ENCODE measurements at places on chromosomes 7 and 10.

- DNase-seq, result no peak
These were observed 19.6 kb downstream of the SRI start for GRCh38 chr7:88200261-88200660.

- DNase-seq, result no peak
These were observed 42.5 kb upstream of the USP6NL start for GRCh38 chr10:11653758-11654471.

DNA sequence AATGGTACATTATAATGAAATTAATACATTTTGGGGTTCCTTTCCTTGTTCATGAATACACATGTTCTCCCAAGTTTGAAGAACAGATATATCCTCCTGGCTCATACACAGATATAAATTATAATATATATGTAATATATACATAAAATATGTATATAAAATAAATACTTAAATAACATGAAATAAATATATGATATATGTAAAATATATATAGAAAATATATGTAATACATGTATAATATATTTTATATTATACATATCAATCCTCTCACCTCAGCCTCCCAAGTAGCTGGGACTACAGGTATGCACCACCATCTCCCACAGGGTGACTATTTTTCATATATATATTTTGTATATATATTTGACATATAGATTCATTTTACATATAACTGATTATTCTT, 68.0 kb downstream of the MRC1 start:
- no peak for DNase-seq

GRCh38 chr7:45665172-45665571, 91.0 kb downstream of the ADCY1 start:
- no peak for DNase-seq

DNA sequence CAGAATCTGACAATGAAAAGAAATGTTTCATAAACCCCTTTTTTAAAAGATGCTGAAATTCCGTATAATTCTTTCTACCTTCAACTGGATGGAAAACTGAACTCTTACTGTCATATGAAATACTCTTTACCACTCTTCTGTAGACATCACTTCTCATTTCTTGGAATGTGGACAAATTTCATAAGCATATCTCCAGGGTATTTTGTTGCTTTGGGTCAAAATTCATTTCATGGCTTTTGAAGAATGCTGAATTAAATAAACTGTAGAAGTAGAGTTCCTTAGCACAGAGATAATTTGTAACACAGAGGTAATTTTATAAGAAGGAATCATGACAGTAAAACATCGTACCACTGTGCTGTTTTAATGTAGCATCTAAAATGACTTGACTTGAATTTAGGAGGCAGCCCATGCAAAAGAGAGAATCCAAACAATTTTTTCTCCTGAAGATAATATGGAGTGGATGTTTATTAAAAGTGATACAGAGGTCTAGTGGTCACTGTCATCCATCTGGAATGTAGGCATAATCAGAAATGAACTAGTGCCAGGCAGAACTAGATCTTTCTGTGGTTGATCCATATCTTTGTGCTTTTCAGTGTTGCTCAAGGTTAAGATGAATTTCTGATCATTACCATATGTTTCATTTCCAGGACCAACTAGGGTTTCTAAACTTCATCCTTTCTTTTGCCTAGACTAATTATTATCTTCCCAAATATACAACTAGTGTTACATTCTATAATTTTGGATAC, 492.0 kb downstream of the KIF20B start:
- no peak for DNase-seq

DNA sequence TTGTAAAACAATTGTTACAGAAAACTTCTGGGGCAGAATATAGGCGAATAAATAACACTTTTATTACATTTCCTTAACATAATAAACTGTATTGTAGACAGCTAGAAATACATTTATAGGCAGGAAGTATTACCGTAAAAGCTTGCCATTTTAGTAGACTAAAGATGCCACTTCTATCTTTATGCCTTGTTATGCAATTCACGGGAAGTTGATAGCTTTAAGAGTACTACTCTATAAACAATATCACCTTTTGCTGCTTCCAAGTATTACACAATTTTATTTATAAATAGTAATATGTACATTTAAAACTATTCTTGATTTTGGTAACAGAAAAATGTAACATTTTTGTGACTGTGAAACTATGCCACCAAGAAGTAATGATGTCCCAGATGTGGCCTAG, 37.9 kb downstream of the PALS2 start:
- no peak for DNase-seq

DNA sequence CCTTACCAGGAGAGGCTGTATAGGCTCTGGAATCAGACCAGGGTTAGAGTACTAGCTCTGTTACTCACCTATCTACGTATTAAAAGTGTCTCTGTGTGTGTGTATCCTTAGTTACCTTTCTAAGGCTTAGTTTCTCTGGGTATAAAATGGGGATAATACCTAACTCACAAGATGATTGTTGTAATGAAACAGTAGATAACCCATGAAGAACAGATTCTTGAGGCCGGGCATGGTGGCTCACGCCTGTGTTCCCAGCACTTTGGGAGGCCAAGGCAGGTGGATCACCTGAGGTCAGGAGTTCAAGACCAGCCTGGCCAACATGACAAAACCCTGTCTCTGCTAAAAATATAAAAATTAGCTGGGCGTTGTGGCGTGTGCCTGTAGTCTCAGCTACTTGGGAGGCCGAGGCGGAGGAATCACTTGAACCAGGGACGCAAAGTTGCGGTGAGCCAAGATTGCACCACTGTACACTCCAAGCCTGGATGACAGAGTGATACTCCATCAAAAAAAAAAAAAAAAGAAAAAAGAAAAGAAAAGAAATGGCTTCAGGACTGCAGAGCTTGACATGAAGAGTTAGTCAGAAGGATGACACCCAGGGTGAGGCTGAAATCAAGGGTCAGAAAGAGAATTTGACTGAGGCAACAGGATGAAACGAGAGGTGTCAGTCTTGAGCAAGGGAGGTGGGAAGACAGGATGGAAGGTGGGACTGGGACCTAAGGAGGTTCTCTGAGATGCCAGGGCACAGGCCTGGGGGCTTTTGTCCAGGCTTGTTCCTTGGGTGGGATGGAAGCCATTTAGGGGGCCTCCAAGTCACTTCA, 33.4 kb downstream of the PRKAR2B start:
- DNase-seq, result no peak

GRCh38 chr7:108503112-108504026, 22.6 kb downstream of the PNPLA8 start:
- no peak for DNase-seq

DNA sequence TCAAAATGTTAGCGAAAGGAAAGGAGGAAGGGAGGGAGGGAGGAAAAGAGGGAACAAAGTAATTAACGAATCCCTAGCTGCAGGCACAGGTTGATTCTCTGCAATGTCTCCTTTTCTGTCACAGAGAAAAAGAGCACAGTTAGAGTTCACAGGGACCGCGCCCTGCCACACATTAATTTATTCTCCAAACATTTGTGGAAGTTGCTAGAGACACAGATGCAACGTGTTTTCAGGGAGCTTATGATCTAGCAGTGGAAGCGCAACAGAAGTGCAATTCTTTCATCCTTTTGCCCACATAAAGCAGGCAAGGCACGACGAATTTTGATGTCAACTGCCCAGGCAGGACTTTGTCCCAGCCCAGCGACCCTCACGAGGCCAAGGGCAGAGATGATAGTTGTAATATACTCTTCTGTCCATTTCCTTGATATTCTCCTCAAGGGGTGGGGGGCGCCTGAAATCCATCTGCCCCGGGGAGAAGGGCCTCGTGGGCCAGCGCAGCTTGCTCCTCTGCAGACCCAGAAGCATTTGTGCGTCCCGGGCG, 101.7 kb upstream of the ZNF438 start:
- DNase-seq, result no peak

- no peak for DNase-seq
These were observed 100.7 kb downstream of the ST8SIA6 start for GRCh38 chr10:17353568-17354300.

DNA sequence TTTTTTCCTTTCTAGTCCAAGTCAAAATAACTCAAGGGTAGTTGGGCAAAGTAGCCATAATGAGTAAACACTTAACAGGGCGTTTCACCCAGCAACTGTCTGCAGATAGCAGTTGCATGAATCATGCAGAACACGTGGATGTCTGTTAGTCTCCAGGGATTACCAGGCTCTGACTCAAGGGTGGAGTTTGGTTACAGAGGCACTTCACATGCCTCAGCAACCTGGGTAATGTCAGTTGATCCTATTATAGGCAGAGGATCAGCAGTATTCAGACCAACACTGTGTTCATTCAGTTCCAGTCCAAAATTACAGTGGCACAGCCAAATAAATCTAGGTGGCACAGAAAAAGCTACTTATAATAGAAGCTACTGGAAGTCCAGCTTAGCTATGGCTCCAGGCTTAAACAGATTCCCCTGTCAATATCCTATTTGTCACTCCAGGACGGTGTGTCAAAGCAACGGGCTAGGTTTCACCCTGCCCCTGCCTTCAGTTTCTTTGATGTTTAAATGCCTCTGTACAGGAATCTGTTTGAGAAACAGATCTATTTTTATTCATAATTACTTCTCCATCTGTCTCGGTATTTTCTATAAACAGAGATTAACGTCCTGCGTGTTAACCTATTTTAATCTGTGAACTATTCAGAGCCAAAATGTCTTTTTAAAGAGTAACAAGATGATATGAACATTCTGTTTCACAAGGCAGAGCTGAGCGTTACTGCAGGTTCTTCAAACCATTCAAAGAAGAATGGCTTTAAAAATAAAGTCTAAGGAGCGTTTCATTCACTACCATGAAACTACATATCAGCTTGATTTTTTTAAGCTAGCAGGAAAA, 162.6 kb upstream of the AKR1E2 start:
- DNase-seq, result peak; percentile 6

GRCh38 chr10:21519397-21519933, 6.0 kb downstream of the SKIDA1 start:
- DNase-seq, result no peak

- DNase-seq, result no peak
These were observed 780.5 kb downstream of the TYW1 start for GRCh38 chr7:67777119-67777518.

- DNase-seq, result peak; percentile 47
These were observed 164.4 kb downstream of the GLRX3 start for GRCh38 chr10:130300608-130301020.

GRCh38 chr10:112842832-112843360, 107.2 kb upstream of the TCF7L2 start:
- DNase-seq, result no peak

DNA sequence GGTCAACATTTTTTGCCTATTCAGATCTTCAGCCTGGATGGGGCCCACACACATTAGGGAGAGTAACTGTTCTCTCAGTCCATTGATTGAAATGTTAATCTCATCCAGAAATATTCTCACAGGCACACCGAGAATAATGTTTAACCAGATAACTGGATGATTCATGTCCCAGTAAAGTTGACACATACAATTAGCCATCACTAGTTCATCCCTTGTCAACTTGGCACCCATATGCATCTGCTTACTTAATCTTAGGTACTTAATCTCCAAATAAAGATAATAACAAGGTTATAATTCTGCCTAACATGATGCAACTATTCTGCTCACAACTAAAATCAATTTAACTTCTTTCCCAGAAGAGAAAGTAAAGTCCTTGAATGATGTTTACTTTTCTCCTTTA, 502.6 kb downstream of the ADRA2A start:
- DNase-seq, result no peak

DNA sequence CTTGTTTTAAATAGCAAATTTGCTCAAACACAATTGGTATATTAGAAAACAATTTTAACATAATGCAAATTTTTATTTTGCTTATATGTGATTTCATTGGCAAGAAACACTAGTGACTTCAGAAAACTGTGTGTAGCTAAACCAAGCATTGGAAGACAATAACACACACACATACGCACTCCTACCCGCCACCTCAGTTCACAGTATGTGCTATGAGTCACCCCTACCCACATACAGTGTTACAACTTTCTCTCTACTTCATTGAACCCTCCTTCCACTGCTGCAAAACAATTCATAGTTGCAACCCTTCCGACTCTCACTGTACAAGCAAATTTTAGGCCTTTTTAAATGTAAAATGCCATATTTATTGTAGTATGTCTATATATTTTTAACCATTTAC, 119.9 kb upstream of the THSD7A start:
- DNase-seq, result no peak

DNA sequence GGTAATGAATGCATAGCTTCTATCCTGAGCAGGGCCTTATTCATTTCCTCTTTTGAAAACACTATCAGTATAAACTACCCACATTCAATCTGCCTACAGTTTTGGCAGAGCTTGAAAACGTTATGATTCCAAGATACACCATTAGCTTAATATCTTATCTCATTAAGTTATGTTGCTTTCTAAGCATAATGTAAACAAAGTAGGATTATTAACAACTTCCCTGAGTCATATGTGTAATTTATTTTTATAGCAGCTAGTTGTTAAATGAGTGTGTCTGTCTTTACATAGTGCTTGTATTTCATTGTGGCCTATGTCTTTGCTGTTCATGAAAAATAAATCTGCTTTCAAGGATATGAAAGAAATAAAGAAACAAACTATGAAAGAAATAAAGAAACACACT, 106.2 kb upstream of the DLX6 start:
- no peak for DNase-seq

DNA sequence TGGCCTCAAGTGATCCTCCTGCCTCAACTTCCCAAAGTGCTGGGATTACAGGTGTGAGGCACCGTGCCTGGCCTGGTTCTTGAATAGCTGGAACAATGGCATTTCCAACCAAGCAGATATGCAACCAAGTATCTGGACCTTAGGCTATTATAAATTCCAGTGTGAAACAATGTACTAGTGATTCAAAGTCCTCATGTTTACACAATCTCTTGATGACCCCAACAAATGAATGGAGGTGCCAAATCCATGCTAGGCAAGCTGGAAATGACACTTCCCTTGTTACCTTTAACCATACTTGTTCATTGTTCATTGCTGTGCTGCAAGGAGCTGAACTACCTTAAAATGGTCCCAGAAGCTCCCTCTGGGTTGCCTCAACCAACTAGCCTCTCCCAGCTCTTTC, 282.2 kb upstream of the KLF14 start:
- DNase-seq, result no peak

DNA sequence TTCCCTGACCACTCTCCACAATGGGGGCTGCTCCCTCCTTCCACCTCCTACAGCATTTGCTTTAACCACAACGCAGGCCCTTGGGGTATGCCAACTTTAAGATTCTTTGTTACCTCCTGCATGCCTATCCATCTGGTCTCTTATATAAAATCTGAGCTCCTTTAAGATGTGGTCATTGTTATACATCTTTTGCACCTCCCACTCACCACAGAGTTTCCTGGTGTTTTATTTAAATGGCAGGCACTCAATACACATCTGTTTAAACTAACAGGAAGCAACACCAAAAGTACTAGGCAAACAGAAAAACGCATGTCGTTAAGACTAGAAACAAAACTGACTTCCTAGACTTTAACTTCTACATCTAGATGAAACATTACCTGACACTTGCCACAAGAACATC, 36.3 kb downstream of the SLC25A13 start:
- DNase-seq, result peak; percentile 52

- DNase-seq, result no peak
These were observed 22.4 kb upstream of the CDC14C start for GRCh38 chr7:48901966-48902365.

- DNase-seq, result no peak
These were observed 295.0 kb upstream of the DKK1 start for GRCh38 chr10:52019077-52019555.
